Fibroblast of the conjunctiva (primary cell): ENCODE measurements at places on chromosomes 2 and 18.

- no peak for DNase-seq
These were observed 386 bp upstream of the YIPF4 start for GRCh38 chr2:32277363-32277673.

DNA sequence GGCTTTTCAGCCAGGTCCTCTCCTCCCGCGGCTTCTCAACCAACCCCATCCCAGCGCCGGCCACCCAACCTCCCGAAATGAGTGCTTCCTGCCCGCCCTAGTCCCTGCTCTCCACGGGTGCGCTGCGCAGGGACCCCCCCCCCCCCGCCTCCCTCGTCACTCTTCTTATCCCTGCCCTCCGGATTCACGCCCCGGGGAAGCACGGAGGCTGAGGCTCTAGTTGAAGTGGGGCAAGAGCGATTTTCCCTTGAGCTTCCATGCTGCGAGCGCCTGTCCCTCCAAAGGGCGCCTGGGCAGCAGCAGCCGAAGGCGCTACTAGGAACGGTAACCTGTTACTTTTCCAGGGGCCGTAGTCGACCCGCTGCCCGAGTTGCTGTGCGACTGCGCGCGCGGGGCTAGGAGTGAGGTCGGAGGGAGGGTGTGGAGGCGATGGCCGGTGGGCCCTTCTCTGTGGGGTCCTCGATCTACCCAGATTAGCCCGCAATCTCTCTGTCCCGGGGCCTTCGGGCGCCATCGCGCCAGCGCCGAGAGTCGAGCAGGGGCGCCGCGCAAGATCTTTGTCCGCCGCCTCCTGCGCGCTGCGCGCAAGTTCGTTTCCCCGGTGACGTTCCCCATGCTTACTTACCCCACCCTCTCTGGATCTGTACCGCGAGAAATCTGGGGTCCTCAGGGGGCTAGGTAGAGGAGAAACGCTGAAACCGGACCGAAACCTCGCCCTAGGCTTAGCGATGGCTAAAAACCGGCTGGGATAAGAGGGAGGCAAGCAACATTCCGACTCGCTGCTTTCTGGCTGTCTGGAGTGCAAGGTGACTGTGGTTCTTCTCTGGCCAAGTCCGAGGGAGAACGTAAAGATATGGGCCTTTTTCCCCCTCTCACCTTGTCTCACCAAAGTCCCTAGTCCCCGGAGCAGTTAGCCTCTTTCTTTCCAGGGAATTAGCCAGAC lies 677 bp downstream of the GAD1 start:
- DNase-seq, result no peak

- no peak for DNase-seq
These were observed 320.9 kb upstream of the ETAA1 start for GRCh38 chr2:67076239-67076624.

- peak; percentile 87 for DNase-seq
These were observed at the start of gene RHBDD1 for GRCh38 chr2:226835796-226836547. Gene RHBDD1 (plus strand): TSS chr2:226836054. CDS start chr2:226864694, 28,640 bp downstream.

GRCh38 chr2:7189106-7189505 lies 271.9 kb downstream of the RNF144A start:
- no peak for DNase-seq

DNA sequence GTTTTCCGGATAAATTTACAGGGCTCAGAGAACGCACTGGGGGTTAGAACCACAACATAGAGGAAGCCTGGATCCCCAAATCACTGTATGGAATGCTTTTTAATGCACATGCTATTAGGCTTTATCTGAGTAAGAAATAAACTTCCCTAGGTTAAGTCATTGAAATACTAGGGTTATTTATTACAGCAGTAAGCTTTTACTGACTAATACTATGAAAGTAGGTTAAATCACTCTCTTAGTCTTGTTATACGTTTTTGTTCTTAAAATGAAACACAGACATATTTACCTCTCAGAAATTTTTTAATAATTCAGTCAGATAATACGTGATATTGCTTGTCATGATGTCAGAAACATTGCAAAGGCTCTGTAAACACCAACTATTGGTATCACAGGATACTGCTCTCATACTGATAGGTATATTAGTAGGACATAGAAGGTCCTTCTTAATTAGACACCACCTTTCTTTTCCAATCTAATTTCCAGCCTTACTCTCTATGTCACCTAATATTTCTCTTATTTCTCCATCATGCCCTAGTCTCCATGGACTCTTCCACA lies 162.7 kb upstream of the NYAP2 start:
- DNase-seq, result no peak

- DNase-seq, result no peak
These were observed 153.9 kb downstream of the INSIG2 start for GRCh38 chr2:118242216-118242615.

- DNase-seq, result no peak
These were observed 12.6 kb downstream of the CRACDL start for GRCh38 chr2:98923244-98923940.

GRCh38 chr2:152594022-152594766 lies 123.1 kb downstream of the PRPF40A start:
- DNase-seq, result no peak

DNA sequence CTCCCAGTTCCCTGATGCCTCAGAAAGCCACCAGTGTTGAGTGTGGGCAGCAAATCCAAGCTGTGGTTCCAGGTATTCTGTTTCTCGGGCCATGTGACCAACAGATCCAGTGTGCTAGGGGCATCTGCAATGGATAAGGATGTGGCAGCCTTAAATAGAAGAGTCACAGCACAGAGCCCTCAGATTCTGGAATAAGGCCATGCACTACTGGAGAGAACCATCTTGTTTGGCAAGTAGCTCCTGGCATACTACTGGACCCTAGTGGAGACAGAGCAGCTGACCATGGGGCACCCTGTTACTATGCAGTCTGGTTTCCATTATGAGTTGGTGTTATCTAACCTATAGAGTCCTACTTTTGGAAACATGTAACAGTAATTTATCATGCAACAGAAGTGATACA lies 53.3 kb upstream of the ZBTB7C start:
- no peak for DNase-seq

DNA sequence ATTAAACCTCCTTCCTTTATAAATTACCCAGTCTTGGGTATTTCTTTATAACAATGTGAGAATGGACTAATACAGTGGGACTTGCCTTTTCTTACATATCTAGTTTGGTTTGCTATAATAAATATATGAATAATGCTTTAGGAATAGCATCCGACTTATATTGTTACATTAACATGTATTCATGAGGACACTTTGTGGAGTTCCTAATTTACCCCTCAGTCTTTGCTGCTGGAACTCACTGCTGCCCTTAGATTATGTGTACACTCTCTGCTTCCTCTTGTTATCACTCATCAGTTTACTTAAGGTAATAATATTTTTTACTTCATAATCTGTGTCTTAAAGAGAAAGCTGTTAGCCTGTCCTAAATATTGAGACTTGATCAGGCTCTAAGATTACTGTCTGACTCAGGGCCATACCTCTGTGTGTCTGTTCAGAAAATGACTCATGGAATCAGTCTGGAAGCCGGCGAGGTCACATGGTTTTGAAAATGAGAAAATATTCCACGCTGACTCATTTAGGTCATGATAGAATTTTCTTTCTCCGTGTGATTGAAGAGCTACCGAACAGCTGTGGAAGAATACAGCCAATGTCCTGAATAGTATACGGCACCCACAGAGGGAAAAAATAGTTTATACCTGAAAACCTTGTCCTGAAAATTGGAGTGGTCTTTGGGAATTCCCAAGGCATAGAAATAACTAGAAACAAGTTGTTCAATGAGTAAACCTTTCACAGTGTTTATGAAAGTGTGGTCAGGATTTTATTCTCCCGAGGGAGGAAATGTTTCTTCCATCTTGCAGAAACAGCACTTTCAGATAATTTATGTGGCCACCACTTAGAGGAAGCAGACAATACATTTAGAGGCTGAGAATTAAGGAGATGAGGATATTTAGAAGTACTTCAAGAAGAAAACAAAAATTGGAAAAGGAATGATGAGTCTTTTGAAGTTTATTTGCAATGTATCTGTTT lies 156.4 kb downstream of the DSEL start:
- peak; percentile 76 for DNase-seq

- DNase-seq, result no peak
These were observed 21.5 kb upstream of the TMEM87B start for GRCh38 chr2:112033600-112033999.

- DNase-seq, result no peak
These were observed 264.1 kb upstream of the MEIS1 start for GRCh38 chr2:66170744-66171330.

DNA sequence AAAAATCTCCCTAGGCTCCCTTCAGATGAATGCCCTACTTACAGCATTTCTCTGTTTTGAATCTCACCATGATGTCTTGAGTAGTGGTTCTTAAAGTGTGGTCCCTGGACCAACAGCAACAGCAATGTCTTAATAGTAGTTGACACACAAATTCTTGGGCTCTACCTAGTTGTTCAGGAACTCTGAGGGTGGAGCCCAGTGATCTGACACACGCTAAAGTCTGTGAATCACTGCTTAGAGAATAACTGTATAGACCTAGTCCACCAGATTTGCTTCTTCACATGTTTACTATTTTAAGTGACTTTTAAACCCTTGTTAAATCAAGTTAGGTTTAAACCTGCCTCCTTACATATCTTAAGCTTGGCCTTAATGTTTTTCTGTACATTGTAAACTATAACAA lies 47.6 kb upstream of the ARHGAP15 start:
- no peak for DNase-seq

- no peak for DNase-seq
These were observed 14.3 kb upstream of the MC5R start for GRCh38 chr18:13809531-13810255.

- no peak for DNase-seq
These were observed 768.9 kb upstream of the CDH7 start for GRCh38 chr18:64981915-64982314.

GRCh38 chr18:69865776-69866175 lies 81.9 kb downstream of the CD226 start:
- no peak for DNase-seq

DNA sequence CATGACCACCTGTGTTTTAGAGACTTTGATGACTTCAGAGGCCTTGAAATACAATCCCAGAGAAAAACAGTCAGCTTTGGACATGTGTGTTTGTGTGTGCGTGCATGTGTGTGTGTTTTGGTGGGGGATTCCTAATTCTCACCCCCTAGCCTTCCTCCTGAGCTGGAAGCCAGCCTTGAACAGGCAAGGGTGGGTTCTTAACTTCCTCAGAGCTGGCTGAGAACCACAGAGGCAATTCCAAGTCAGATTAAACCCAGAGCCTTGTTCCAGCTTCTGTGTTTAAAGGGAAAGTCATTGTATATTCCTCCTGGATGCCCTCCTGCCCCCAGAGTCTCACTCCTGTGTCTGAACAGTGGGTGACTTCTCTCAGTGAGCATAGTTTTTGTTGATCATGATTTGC lies 45.2 kb upstream of the MGAT4A start:
- DNase-seq, result no peak

GRCh38 chr2:159561786-159562185 lies 54.6 kb downstream of the BAZ2B start:
- no peak for DNase-seq

DNA sequence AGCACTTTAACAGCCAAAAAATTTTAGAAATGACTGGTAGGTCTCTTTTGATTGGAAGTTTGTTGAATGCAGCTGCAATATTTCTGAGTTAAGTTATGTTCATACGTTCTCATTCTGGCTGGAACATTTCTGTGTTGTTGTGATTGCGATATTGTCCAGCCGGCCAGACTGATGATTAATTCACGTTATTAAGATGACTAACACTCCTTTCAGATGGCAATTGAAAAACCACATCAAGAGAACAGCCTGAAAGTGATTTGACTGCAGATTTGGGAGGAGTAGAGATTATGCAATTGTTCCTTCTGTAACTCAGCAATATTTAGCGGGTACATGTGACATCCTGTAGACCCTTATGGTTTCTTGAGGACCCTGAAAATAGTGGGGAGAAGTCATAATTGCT lies 133.7 kb downstream of the FBXO15 start:
- peak; percentile 50 for DNase-seq

DNA sequence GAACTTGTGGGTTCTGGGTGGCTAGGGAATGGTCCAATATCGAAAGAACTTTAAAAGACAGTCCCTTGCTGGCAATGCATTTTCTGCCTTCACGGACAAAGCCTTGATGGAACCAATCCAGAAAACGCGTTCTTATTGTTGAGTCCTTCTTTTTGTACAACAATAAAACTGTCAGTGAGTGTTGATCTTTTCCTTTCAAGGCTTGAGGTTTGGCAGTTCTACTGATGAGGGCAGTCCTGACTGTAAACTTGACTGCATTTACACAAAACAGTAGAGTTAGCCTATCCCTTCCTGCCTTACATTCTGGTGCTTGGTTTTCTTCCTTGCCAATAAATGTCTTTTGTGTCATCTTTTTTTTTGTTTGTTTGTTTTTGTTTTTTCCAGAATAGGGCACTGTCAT lies 2.5 kb upstream of the UGT1A7 start:
- DNase-seq, result no peak

DNA sequence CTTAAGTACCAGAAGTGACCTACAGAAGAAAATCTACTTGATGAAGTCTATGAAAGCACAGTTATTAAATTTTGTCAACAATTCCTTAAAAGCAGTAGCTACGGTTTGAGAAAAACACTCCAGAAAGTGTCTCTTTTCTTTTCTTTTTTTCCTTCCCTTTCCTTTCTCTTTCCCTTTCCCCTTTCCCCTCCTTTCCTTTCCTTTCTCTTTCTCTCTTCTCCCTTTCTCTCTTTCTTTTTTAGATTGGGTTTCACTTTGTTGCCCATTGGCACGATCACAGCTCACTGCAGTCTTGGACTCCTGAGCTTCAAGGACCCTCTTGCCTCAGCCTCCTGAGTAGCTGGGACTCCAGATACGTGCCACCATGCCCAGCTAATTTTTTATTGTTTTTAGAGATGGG lies 2.6 kb upstream of the ALMS1 start:
- no peak for DNase-seq

DNA sequence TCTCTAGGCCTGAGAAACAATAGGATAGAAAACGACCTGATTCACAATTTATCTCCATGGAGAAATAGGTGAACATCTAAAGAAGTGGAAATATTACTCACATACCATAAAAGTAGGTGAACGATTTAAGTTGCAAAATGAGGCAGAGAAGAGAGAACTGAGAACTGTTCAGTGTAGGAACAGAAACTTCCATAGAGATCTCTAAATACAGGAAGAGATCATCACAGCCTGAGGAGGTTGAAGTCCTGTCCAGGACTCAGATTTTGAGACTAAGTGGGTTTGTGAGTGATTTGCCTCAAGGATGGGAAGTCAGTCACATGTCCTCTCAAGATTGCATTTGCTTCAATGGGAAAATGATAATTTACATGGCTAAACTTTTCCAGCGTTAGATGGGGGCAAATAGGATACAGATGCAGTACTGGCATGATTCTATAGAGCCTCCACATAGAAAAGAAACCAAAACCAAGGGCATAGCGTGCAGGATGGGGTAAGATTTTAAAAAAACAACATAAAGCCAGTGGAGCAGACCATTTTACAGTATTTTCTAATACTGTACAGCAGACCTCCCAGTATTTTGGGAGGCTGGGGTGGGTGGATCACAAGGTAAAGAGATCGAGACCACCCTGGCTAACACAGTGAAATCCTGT lies 68.8 kb downstream of the MEP1B start:
- no peak for DNase-seq
